Activated CD4-positive, alpha-beta memory T cell treated with anti-CD3 and anti-CD28 coated beads for 36 hours (primary cell): ENCODE measurements at places on chromosomes 7 and 10. TPM values are rescaled to one million over a fixed set of nuclear protein-coding genes. Genes with fewer than 3 reads are reported as not detected.

GRCh38 chr7:124785994-124786393 is 20.4 kb upstream of the GPR37 start:
- DNase-seq = no peak

GRCh38 chr7:152664636-152665035 is 11.3 kb downstream of the XRCC2 start:
- no peak for DNase-seq

DNA sequence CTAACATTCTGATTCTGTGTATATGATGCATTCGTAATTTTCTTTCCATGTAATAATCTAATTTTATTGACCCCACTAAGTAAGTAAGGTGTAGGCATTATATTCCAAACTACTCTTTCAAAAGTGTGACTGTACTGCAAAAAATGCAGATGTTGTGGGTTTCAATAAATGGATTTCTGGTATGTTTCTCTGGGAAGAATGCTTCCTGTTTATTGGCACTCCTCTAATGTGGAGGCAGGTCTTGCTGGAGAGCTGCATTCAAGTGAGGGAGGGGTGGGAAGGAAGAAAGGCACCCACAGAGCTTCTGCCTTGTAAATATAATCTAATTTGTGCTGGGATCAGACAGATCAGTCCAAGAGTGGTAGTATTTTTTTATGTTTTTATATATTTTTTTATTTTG is 23.9 kb downstream of the ST7 start:
- no peak for DNase-seq

GRCh38 chr7:40419806-40420205 is 285.0 kb downstream of the SUGCT start:
- DNase-seq = no peak

TBC1D12 gene
- 0.62 TPM for total RNA-seq
